Head of caudate nucleus (tissue), 42 donors: ENCODE measurements at places on chromosomes 3 and 15.

- DNase-seq: peak; percentile 90
These were observed 842 bp downstream of the PCCB start for GRCh38 chr3:136250903-136251460.

- DNase-seq: no peak
These were observed 415.3 kb downstream of the TIGIT start for GRCh38 chr3:114709102-114709501.

GRCh38 chr15:100291106-100291505 is 50.7 kb downstream of the ADAMTS17 start:
- DNase-seq: no peak

DNA sequence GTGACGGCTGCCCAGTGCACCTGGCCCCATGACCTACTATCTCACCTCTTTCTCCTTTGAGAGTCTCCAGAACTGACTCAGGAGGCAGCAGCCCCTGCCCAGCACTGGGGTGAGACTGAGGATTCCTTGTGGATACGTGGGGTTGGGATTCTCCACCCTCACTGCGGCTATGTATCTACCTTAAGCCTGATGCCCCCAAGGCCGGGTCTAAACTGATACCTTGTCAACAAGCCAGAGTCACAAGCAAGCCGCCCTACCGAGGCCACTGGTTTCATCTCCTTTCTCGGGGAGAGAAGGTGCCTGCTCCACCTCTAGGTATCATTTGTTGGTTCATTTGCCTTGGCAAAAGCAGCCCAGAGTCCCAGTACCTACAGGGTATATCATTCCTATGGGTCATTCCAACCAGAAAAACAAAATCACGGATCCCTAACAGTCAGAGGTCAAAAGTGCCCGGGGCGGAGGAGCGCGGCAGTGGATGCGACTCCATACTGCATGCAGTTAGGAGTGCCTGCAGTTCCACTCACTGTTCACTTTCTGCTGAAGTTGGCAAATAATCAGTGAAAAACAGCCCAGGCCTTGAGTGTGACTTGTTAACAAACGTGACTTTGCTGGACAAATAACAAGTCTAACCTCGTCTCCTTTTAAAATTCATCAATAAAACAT is 47.5 kb downstream of the ABTB1 start:
- DNase-seq: no peak

- DNase-seq: no peak
These were observed 121.7 kb downstream of the ZMAT3 start for GRCh38 chr3:178949896-178950295.

DNA sequence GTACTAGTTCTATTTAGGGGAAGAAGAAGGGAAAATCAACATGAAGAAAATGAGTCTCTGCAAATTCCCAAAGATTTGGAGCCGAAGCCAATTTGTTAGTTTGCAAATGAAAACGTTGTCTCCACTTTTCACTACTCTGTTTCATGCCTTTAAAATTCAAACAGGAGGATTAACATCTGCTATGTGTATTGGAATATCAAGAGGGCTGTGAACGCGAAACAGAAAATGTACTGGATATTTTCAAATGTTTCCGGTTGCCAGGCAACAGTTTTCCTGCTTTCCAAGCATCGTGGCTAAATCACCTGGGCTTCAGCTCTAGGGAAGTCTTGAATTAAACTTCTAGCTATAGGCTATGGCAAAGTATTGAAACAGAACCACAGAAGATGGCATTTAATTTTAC is 172.8 kb downstream of the KCNMB2 start:
- no peak for DNase-seq

- no peak for DNase-seq
These were observed 11.4 kb upstream of the SPTBN5 start for GRCh38 chr15:41905036-41905793.

- no peak for DNase-seq
These were observed 27.8 kb upstream of the AZI2 start for GRCh38 chr3:28376424-28376823.

DNA sequence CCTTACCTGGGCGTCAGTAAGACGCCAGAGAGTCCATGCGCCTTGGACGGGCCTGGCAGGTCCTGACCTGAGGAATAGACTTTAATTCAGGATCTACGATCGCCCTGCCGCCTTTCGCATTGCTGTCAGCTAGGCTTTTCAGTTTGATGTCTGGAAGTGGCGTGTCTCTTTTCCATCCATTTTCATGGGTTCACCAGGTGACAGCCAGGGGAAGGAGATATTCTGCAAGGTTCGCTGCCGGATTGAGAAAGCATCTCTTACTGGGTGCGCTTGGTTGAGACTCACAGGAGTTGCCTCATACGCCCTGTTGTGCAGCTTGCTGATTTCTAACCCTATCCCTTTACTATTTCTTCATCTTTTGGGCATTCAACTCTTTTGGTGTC is 7.4 kb downstream of the EPHA3 start:
- no peak for DNase-seq

- peak; percentile 53 for DNase-seq
These were observed 35.6 kb downstream of the SCAP start for GRCh38 chr3:47440131-47440530.
